ENCODE measurements at places on chromosomes 5 and 9.

- no peaks in the 10 kb centered on the region for H3K27me3 ChIP-seq
- no peak overlapping the region for H3K4me3 ChIP-seq
- no peak overlapping the region for H3K27ac ChIP-seq
- H3K4me1 ChIP-seq = no peaks in the 10 kb centered on the region
- DNase-seq = no peak
Measured at GRCh38 chr9:104675611-104676010, 18.7 kb upstream of the OR13D1 start.

GRCh38 chr5:81767097-81767496, 16.2 kb upstream of the SSBP2 start:
- peaks cover 8% of the 10 kb centered on the region for H3K4me1 ChIP-seq
- no peaks in the 10 kb centered on the region for H3K36me3 ChIP-seq
- no peak for DNase-seq
- no peak overlapping the region for H3K4me3 ChIP-seq
- H3K27ac ChIP-seq = no peak overlapping the region

- H3K27me3 ChIP-seq = no peaks in the 10 kb centered on the region
- no peak overlapping the region for H3K4me3 ChIP-seq
- H3K4me1 ChIP-seq = peaks cover 13% of the 10 kb centered on the region
- H3K36me3 ChIP-seq = no peaks in the 10 kb centered on the region
- H3K27ac ChIP-seq = no peak overlapping the region
Measured at GRCh38 chr5:76942581-76942980, 10.3 kb upstream of the CRHBP start.

GRCh38 chr9:14428781-14429230, 114.9 kb upstream of the NFIB start:
- H3K4me1 ChIP-seq = peaks cover 16% of the 10 kb centered on the region
- DNase-seq = peak; percentile 72
- H3K27ac ChIP-seq = peak overlapping the region; percentile 12
- no peak overlapping the region for H3K4me3 ChIP-seq

GRCh38 chr9:27755846-27756245, 182.6 kb upstream of the C9orf72 start:
- no peaks in the 10 kb centered on the region for H3K27me3 ChIP-seq
- no peaks in the 10 kb centered on the region for H3K36me3 ChIP-seq
- no peak for DNase-seq
- H3K4me3 ChIP-seq = no peak overlapping the region

DNA sequence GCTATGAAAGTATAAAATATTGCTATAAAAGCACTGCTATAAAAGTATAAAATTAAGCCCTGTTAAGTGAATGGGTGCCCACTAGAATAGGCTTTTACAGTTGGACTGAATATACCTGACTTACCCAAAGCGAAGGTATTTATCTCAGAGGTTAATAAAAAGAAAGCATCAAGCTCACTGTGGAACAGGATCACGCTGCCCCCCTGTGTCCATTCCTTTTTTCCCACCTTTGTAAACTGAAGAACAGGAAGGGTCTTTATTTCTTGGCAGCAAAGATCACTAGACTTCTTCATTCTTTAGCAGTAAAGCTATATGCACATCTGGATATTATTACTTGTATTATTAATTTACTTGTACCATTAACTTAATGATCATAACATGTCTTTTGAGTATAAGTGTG, 22.1 kb upstream of the PLPP6 start:
- H3K36me3 ChIP-seq = no peaks in the 10 kb centered on the region
- no peak overlapping the region for H3K4me3 ChIP-seq
- no peak for DNase-seq
- H3K27me3 ChIP-seq = no peaks in the 10 kb centered on the region
- peaks cover 2% of the 10 kb centered on the region for H3K4me1 ChIP-seq

- DNase-seq = no peak
- peaks cover 16% of the 10 kb centered on the region for H3K27me3 ChIP-seq
- H3K4me1 ChIP-seq = peaks cover 30% of the 10 kb centered on the region
- no peak overlapping the region for H3K4me3 ChIP-seq
- H3K36me3 ChIP-seq = no peaks in the 10 kb centered on the region
Measured at GRCh38 chr9:113461285-113461684, 2.2 kb upstream of the RGS3 start.

DNA sequence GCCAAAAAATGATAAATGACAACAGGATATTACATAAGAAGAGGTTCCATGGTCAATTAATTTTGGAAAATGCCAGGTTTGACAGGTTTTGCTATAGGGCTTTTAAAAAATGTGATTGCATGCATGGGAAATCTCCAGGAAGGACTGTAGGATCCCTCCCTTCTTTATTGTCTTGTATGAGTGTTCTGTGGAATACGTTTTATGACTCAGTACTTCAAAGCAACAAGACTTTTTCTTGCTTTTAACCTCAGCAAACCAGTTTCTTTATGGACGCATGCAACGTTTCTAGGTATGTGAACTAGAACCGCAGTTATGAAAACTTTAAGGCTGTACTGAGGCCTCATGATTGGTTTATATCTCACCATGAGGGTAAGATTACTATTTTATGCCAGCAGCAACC, 76.6 kb upstream of the NTRK2 start:
- H3K36me3 ChIP-seq = no peaks in the 10 kb centered on the region
- no peaks in the 10 kb centered on the region for H3K4me1 ChIP-seq
- H3K27ac ChIP-seq = no peak overlapping the region
- no peak overlapping the region for H3K4me3 ChIP-seq

GRCh38 chr5:173522518-173522917, 93.9 kb downstream of the BOD1 start:
- H3K4me3 ChIP-seq = no peak overlapping the region
- DNase-seq = no peak
- no peak overlapping the region for H3K27ac ChIP-seq
- H3K36me3 ChIP-seq = no peaks in the 10 kb centered on the region
- no peaks in the 10 kb centered on the region for H3K4me1 ChIP-seq

- no peak overlapping the region for H3K4me3 ChIP-seq
- peaks cover 16% of the 10 kb centered on the region for H3K27me3 ChIP-seq
- no peak overlapping the region for H3K27ac ChIP-seq
- H3K36me3 ChIP-seq = no peaks in the 10 kb centered on the region
- H3K4me1 ChIP-seq = peaks cover 14% of the 10 kb centered on the region
- DNase-seq = no peak
Measured at GRCh38 chr5:178117923-178118701, 4.8 kb downstream of the N4BP3 start.

DNA sequence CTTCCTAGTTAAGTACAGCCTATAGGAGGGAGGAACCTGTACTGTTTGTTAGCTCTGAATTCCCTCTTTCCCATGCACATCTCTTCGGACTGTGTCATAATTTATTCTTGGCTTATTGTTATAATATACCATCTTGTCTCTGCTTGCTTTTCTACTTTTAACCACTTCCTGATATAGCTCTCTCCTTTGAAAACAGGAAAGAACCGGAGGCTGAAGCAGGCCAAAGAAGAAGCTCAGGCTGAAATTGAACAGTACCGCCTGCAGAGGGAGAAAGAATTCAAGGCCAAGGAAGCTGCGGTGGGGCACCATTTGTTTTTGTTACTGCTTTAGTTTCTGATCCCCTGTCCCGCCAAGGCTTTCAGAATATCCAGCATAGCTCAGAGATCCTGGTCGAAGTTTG, 4.8 kb downstream of the ATP6V1G1 start:
- no peak for DNase-seq
- no peak overlapping the region for H3K4me3 ChIP-seq
- no peaks in the 10 kb centered on the region for H3K27me3 ChIP-seq
- H3K36me3 ChIP-seq = peaks cover 18% of the 10 kb centered on the region

DNA sequence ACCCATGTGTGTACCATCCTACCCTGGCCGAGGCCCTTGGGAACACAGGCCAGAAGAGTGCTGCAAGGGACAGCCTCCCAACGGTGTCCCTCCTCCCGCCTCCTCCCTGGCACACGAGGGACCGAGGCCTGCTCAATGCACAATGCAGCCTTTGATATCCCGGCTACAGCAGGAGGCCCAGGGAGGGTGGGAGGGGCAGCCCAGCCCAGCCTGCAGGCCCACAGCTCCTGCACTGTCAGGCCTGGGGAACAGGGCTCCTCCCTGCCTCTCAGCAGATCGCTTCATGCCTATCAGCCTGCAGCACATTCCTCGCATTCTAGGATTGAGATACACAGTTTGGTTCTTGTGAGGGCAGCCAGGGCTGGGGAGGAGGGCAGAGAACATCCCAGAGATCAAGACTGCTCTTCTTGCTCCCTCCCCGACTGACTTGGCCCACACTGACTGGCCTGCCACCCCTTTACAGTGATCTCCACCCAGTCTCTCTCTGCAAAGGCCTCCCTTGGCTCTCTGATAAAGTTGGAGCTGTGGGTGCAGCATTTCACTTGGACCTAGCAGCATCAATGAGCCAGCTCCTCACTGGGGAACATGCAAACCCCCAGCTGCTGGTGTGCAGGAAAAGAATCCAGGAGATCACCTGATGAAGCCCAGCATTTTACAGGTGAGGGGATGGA, at the start of gene SH3TC2:
SH3TC2 (minus strand) TSS at position 46 of the 671 bp plus-strand sequence; CDS start at position 6, 40 bp downstream.
- DNase-seq = peak; percentile 22
- no peaks in the 10 kb centered on the region for H3K36me3 ChIP-seq
- H3K27me3 ChIP-seq = no peaks in the 10 kb centered on the region
- H3K4me3 ChIP-seq = no peak within 1 kb of the TSS

- DNase-seq = no peak
- H3K4me3 ChIP-seq = no peak overlapping the region
- H3K27ac ChIP-seq = no peak overlapping the region
- H3K4me1 ChIP-seq = no peaks in the 10 kb centered on the region
- H3K36me3 ChIP-seq = no peaks in the 10 kb centered on the region
- no peaks in the 10 kb centered on the region for H3K27me3 ChIP-seq
Measured at GRCh38 chr5:31758803-31759425, 120.0 kb downstream of the PDZD2 start.

- H3K27ac ChIP-seq = peak overlapping the region; percentile 91
- no peaks in the 10 kb centered on the region for H3K27me3 ChIP-seq
- peak overlapping the region; percentile 73 for H3K4me3 ChIP-seq
- no peaks in the 10 kb centered on the region for H3K36me3 ChIP-seq
- DNase-seq = no peak
- peaks cover 22% of the 10 kb centered on the region for H3K4me1 ChIP-seq
Measured at GRCh38 chr5:142358121-142358520, 33.3 kb upstream of the SPRY4 start.

- H3K4me3 ChIP-seq = peak overlapping the region; percentile 68
- peaks cover 37% of the 10 kb centered on the region for H3K27me3 ChIP-seq
- DNase-seq = no peak
- peaks cover 13% of the 10 kb centered on the region for H3K36me3 ChIP-seq
- peaks cover under 1% of the 10 kb centered on the region for H3K4me1 ChIP-seq
- H3K27ac ChIP-seq = peak overlapping the region; percentile 29
Measured at GRCh38 chr5:176364765-176365350, 429 bp upstream of the ARL10 start.

DNA sequence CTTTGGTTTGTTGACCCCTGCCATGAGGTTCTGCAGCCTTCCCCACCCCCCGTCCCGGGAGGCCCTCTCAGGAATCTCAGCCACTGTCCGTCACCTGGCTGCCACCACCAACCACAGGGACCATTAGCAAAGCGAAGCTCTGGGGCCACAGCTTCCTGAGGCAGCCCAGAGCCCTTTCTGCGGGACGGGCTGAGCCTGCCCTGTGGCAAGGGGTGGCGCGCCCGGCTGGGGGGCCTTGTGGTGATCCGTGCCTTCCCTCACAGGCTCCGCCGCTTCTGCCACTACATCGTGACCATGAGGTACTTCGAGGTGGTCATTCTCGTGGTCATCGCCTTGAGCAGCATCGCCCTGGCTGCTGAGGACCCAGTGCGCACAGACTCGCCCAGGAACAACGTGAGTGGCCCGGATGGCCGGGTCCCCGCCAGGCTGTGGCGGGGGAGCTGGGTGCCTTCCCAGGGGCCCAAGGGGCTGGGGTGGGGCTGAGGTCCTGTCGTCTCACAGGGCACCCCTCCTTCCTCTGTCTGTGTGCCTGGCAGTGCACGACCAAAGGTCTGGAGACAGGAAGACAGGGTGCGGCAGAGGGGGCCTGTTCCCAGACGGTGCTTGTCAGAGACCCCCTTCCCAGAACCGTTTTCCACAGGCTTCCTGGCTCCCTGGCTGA, 169.2 kb downstream of the CACNA1B start:
- peaks cover 6% of the 10 kb centered on the region for H3K4me1 ChIP-seq
- no peak for DNase-seq
- peaks cover 5% of the 10 kb centered on the region for H3K27me3 ChIP-seq
- H3K4me3 ChIP-seq = no peak overlapping the region

DNA sequence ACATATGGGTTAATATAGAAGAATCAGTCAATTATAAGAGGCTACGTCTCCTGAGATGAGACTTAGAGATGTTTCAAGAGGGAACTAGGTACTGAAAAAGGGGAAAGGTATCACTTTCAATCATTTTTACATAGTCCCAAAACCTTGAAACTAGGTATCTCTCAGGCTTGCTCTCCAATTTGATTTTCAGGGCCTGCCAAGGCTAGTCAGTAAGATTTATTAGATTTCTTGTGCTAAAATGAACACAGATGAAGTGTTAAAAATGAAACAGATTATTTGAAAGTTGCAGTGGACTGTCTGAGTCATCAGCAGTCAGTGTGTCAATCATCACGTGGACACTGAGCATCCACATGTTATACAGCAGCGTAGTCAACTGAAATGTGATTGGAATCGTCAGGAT, 591.1 kb downstream of the DTWD2 start:
- H3K27ac ChIP-seq = no peak overlapping the region
- no peaks in the 10 kb centered on the region for H3K27me3 ChIP-seq
- no peaks in the 10 kb centered on the region for H3K36me3 ChIP-seq
- H3K4me3 ChIP-seq = no peak overlapping the region
- H3K4me1 ChIP-seq = no peaks in the 10 kb centered on the region

GRCh38 chr5:150000990-150001659, 586 bp downstream of the HMGXB3 start:
- peak overlapping the region; percentile 86 for H3K4me3 ChIP-seq
- H3K27me3 ChIP-seq = no peaks in the 10 kb centered on the region
- H3K27ac ChIP-seq = peak overlapping the region; percentile 79

- no peaks in the 10 kb centered on the region for H3K27me3 ChIP-seq
- DNase-seq = no peak
- no peak overlapping the region for H3K4me3 ChIP-seq
- peak overlapping the region; percentile 64 for H3K27ac ChIP-seq
- peaks cover 5% of the 10 kb centered on the region for H3K4me1 ChIP-seq
- peaks cover 1% of the 10 kb centered on the region for H3K36me3 ChIP-seq
Measured at GRCh38 chr9:134405527-134405926, 79.3 kb downstream of the RXRA start.

DNA sequence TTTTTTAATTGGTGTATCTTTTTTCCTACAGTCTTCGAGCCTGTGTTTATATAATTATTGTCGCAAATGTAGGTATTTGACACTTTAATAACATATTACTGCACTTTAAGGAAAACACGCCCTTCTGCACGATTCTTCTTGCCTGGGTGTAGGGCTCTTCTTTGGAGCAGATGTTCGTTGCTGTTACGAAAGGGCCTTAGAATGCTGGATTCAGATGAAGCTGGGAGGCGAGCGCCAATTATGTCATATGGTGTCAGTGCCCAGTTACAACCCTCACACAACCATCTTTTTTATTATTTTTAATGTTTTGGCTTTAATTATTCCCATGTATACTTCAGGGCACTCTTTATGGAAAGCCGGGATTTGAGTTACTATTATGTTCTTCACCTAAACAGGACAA, 553.0 kb downstream of the EBF1 start:
- H3K36me3 ChIP-seq = peaks cover 2% of the 10 kb centered on the region
- peaks cover 6% of the 10 kb centered on the region for H3K4me1 ChIP-seq
- H3K27me3 ChIP-seq = peaks cover 3% of the 10 kb centered on the region
- H3K27ac ChIP-seq = no peak overlapping the region
- no peak for DNase-seq
- H3K4me3 ChIP-seq = no peak overlapping the region

Data from progenitor cell of endocrine pancreas (in vitro differentiated cells).